ENCODE measurements at places on chromosomes 3 and 15.

GRCh38 chr3:99536555-99537314 is 101.7 kb upstream of the COL8A1 start:
- no peak for DNase-seq

- DNase-seq, result no peak
Measured at GRCh38 chr3:168823466-168823865, 727.7 kb upstream of the GOLIM4 start.

DNA sequence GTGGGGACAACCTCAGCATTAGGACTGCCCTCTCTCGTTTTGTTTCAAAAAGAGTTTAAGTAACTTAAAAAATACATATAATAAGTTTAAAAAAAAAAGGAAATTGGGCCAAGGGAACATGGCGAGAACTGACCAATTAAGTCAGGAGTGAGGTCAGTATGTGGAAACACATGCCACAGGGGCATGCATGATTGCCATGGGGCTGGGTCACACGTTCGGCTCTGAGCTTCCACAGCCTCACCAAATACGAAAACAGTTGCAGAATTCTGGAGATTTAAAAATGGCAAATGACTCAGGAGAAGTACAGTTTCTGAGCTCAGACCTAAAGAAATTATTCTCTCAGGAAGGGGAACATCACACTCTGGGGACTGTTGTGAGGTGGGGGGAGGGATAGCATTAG is 24.1 kb downstream of the PDE8A start:
- no peak for DNase-seq

DNA sequence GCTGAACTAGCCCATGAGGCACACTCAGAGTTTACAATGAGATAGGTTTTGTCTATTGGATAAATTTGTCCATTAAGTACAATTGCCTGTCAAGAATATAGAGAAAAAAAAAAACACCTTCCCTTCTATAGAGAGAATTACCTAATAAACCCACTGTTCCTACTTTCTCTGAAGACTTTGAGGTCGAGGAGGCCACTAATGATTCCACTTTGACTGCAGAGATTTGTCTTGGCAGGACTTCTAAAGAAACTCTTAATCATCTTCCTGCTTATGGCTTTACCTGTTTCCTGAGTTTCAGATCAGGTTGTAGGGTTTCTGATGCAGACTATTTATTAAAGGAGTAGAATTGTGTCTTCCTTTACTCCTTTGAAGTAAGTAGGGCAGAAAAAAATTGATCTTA is 342.4 kb upstream of the KCNMB2 start:
- no peak for DNase-seq

GRCh38 chr15:74489518-74490338 is 28.8 kb upstream of the UBL7 start:
- peak; percentile 77 for DNase-seq

DNA sequence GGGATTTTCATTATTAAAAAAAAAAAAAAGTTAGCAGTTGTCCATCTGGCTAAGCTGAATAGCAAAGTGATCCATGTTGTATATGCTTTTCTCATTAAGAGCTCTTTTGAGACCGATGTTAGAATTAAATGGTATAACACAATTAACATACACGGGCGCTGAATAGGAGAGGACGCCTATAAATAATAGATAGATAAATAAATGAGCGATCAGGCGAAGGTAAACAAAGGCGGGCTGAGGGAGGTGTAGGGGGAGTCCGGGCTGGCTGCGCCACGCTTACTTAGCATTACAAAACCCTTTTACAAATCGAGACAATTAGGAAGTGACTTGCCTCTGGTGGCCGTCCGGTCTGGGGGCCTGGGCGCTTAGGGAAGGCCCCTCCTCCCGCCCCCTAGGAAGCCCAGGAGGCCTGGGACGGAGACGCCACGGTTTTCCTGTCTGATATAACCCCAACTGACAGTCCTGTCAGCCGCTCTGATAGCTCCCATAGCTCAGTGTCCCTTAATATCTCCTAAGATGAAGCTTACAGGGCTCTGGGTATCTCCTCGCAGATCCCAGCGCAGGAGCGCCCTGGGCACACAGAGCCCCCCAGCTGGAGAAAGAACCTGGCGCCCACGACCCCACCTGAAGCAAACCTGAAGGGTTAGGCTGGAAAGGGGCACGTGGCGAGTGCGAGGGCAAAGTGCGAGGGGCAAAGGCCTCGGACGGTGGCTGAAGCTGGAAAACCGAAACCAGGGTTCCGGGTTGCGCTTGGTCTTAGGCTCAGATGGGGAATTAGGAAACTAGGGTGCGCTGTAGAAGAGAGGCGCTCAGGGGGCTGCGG is 3.6 kb downstream of the SOX14 start:
- peak; percentile 63 for DNase-seq

- no peak for DNase-seq
Measured at GRCh38 chr3:149333176-149333859, at the start of gene TM4SF18. TM4SF18 (minus strand) TSS chr3:149333636; CDS start chr3:149333382, 254 bp downstream.

DNA sequence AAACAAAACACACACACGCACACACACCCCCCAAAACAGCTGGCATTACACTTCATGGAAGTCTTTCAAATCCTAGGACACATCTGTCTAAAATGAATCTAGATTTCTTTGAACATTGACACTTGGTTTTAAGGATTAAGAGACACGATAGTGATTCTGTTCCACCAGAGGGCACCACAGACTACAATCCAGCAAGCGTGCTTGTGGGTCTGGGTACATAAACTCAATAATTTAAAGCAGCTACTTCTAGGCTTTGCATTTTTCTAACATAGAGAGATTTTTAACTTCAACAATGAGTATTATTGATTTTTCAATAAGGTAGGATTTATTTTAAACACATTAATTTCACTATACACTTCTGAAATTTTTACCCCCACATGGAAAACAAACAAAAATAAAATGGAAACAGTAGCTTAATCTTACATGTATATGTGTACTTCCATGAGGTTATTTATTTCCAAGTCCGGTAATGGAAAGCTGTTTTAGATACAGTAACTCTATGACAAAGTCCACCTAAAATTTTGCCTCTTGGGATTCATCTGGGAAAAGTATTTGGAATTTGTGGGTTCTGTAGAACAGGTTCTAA is 564.0 kb upstream of the TGFBR2 start:
- DNase-seq, result peak; percentile 88

- DNase-seq, result no peak
Measured at GRCh38 chr3:127064391-127065137, 81.6 kb downstream of the PLXNA1 start.

DNA sequence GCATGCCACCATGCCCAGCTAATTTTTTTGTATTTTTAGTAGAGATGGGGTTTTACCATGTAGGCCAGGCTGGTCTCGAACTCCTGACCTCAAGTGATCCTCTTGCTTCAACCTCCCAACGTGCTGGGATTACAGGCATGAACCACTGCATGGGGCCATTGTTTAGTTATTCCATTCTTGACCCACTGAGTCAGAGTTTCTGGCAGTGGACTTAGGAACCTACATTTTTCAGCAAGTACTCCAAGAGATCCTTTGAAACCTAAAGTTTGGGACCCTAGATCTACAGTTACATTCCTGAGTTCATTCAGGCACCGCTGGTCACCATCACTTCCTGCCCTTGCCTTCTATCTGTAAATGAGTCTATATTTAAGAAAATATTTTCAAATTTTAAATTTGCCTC is 1.4 kb upstream of the TNFSF10 start:
- no peak for DNase-seq

GRCh38 chr15:77350792-77351191 is 69.1 kb downstream of the PEAK1 start:
- no peak for DNase-seq

DNA sequence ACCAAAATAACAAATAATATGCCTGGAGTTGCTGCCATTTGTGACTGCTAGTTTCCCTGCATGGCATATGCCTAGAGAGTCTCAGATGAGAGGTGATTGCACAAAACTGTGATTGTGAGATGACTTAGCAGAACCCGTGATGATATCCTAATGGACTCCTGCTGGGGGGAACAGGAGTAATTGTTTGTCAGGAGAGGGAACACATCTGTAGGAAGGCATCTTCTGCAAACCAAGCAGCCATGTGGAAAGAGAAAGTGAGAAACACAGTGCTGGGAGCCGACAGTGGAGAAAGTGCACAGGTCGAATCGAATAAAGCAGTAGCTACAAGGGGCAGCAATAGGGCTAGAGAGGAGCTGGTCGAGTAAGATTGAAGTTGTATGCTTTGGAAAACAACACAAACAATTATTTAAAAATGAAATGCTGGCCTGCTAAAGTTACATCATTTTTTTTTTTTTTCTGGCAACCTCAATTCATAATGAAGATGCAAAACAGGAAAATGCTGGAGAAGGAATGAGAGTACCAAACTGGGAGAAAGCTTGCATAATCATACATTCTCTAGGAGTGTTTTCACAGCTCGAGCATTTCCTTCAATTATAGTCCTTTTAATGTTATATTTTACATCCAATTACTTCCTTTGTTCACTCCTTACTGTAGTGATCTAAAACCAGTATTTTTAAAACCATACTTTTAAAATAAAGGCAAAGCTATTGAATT is 494.2 kb upstream of the AGTR1 start:
- DNase-seq, result peak; percentile 81

DNA sequence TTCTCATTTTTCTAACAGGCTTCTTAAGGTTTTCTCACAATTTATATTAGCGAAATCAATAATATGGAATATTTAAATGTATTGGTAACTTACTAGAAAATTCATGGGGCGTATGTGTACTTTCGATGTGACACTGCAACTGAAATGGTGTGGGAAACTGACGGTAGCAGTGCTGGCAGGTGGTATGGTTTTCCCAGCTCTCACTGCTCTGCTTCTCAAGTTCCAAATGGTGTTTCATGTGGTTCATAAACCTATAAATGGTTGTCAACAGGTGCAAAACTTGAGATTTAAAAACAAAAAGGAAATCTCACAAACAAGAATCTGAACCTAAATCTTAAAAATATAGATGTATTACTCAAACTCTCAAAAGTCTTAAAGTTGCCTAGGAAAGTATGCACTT is 54.7 kb downstream of the ZNF280D start:
- DNase-seq, result no peak

- peak; percentile 18 for DNase-seq
Measured at GRCh38 chr3:111333642-111334041, 208.4 kb upstream of the CD96 start.

DNA sequence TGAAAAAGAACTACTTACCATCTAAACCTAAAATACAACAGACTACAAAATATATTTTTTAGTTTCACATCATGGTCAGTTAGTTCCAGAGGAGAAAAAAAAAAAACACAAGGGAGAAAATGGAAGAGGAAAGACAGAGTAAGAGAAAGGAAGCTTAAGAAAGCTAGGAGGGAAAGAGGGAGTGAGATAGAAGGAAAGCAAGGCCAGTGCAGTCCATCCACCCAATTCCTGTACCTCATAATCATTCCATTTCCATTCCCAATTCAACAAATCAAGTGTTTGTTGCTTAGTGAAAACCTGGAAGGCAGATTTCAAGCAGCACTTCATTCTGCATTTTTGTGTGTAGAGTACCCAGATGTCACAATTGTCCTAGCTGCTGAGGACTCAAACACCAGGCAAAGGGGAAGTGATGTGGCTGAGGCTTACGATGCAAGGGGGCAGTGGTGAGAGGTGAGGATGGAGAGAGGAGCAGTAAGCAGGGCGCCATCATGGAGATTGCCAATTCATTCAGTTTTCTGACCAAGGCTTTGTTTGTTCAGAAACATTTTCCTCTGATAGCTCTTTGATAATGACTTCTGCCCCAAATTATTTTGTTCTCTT is 83.6 kb upstream of the GSK3B start:
- no peak for DNase-seq

Measured in eye (tissue), 1 donor.